KBM-7 (cell line): ENCODE measurements at places on chromosomes 3 and 15.

- DNase-seq, result no peak
Measured at GRCh38 chr3:167302678-167303077, 77.4 kb downstream of the ZBBX start.

DNA sequence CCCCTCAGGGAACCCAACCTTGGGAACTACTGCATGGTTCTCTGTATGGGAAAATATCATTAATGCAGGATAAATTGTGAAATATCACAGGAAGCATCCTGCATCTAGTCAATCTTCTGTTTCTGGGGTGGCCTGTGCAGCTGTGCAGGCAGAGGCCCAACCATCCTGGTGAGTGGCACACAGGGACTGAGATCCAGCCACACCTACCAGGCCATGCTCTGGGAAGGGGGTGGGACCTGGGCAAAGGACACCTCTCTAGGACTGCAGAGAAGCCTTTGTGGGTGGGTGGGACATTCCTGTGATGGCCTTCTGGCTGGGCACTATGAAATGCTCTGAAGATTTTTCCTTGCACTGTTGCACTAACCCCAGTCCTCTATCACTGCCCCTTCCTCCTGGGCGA lies 26.8 kb downstream of the CCRL2 start:
- DNase-seq, result no peak

- no peak for DNase-seq
Measured at GRCh38 chr3:181940703-181941102, 229.0 kb downstream of the SOX2 start.

- DNase-seq, result no peak
Measured at GRCh38 chr3:126117786-126118185, 33.9 kb upstream of the SLC41A3 start.

GRCh38 chr3:120645083-120645845 lies 36.8 kb downstream of the HGD start:
- peak; percentile 66 for DNase-seq

- peak; percentile 12 for DNase-seq
Measured at GRCh38 chr3:82080792-82081191, 319.3 kb upstream of the GBE1 start.

GRCh38 chr3:159645874-159646273 lies 342.8 kb upstream of the IL12A start:
- DNase-seq, result no peak

DNA sequence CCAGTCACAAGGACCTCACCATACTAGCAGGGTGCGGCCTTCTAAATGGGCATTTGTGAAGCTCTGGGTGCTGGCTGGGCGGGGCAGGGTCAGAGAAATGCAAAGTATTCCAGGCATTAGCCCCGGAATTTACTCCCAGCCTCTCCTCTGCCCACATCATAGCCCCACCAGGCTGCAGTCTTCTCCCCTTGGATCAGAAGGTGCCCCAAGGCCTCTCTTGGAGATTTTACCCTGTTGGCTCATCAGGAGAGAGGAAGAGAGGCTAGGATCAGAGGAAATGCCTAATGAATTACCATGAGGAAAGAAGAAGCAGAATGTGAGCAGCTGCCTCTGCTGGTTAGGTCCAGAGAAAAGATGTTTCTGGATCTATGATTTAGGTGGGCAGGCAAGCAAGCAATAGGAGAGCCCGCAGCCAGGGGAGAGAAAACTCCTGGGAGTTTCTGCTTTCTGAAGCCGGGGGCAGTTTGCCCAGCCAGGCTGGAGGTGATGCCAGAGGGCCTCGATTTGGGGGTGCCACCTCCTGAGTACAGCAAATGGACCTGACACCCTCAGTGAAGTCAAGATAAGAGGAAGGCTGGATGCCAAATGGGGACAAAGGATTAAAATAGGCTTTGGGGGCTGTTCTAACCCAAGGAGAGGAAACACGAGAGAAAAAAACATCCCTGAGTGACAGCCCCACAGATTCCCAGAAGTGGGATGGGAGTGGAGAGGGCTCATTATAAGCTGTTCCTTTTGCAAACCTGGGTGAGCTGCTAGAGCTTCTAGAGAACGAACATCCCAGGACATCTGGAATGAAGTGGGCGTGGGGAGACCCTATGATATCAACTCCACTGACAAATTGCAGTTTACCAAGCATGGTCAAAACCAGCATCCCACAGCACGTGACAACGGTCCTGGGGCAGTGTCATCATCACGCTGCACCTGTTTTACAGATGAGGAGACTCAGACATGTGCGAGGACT lies 65.4 kb downstream of the BDH1 start:
- DNase-seq, result no peak

- no peak for DNase-seq
Measured at GRCh38 chr3:54985856-54986255, 58.0 kb upstream of the LRTM1 start.

- DNase-seq, result no peak
Measured at GRCh38 chr3:129263161-129263910, 13.9 kb downstream of the COPG1 start.

- peak; percentile 14 for DNase-seq
Measured at GRCh38 chr15:47523681-47524475, 193.4 kb upstream of the SEMA6D start.

- peak; percentile 66 for DNase-seq
Measured at GRCh38 chr15:77858792-77859490, 218.6 kb downstream of the TBC1D2B start.

DNA sequence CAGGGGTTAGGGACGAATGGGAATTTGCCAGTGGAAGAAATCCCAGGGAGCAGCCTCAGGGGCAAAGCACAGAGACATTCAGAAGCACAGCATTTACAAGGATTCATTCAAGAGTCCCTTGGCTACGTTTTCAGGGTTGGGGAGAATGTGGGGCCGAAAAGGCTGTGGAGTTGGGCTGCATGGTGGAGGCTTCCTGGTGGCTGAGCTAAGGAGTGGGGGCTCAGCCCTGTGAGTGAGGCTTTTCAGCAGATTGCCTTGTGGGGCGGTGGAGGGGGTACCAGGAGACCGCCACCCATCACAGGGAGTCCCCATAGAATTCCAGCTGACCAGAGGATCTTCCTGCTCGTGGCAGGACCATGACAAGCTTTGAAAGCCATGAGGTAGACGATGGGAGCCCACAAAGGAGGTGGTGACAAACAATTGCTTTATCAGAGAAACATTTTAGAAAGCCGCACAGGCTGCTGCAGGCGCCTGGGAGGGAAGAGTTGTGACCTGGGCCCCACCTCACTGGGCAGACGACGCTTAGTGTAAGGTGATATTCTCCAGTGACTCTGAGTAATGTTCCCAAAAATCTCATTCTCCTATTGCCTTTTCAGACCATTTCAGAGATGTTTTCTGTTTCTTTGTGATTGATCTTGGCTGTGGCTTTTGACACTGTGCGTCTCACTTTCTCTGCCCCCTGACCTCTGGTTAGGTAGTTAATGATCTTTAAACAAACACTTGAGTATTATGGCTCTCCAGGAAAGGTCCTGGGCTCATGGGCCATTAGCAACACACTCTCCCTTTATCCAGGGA lies 128.0 kb downstream of the DNAJB8 start:
- DNase-seq, result no peak

DNA sequence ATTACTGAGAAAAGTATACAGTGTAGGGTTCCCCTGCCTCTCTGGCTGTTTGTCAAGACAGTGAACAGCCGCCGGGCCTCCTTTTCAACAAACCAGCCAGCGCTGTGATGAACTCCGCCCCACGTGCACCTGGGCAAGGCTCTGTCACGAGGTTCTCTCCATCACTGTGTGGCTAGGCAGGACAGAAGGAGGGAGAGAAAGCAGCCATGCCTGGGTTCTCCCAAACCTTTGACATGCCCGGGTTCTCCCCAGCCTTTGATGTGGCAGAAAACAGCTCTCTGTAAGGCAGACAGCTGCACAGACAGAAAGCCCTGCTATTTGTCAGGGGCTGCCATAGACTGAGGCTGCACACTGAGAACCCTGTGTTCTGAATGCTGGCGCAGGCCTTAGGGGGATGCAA lies 101.4 kb upstream of the TRPM1 start:
- DNase-seq, result no peak

- no peak for DNase-seq
Measured at GRCh38 chr3:165636684-165637015, 200.6 kb downstream of the BCHE start.

GRCh38 chr3:86257955-86258641 lies 732.9 kb downstream of the VGLL3 start:
- no peak for DNase-seq

GRCh38 chr3:62173939-62174515 lies 199.3 kb downstream of the FEZF2 start:
- DNase-seq, result no peak

GRCh38 chr3:114565216-114565615 lies 271.4 kb downstream of the TIGIT start:
- DNase-seq, result no peak

- no peak for DNase-seq
Measured at GRCh38 chr3:171955598-171955997, 83.8 kb upstream of the FNDC3B start.

DNA sequence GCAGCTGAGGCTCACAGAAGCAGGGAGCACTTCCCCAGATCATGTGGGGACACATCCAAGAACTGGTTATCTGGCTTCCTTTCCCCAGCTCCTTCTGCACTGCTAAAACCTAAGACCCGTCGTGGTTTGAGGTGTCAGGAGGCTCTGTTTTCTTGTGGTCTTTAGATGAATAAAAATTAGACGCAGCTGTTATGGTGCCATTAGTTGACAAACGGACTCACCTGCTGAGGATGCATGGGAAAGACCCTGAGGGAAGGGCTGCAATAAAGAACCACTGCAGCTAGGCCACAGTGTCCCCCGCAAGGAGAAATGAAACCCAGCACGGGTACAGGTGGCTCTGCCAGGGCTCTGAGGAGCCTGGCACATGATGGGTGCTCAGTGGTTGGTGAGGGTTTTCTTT lies 99.4 kb downstream of the IQSEC1 start:
- no peak for DNase-seq

DNA sequence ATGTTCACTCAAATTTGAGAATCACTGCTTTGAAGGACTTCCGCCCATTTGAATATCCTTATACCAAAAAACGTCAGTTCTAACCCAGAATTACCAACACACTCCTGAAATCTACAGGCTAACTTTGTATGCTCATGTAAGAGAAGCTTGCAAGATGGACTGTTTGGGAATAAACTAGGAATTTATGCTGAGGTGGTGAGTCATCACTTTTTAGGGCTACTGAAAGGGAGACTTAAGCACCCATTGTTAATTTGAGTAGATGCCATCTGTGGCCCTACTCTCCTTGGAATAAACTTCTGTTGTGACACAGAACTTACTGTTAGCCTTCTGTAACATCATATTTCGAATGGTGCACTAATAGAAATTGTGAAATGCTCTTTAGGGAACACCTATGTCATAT lies 74.6 kb downstream of the FGF12 start:
- DNase-seq, result no peak

DNA sequence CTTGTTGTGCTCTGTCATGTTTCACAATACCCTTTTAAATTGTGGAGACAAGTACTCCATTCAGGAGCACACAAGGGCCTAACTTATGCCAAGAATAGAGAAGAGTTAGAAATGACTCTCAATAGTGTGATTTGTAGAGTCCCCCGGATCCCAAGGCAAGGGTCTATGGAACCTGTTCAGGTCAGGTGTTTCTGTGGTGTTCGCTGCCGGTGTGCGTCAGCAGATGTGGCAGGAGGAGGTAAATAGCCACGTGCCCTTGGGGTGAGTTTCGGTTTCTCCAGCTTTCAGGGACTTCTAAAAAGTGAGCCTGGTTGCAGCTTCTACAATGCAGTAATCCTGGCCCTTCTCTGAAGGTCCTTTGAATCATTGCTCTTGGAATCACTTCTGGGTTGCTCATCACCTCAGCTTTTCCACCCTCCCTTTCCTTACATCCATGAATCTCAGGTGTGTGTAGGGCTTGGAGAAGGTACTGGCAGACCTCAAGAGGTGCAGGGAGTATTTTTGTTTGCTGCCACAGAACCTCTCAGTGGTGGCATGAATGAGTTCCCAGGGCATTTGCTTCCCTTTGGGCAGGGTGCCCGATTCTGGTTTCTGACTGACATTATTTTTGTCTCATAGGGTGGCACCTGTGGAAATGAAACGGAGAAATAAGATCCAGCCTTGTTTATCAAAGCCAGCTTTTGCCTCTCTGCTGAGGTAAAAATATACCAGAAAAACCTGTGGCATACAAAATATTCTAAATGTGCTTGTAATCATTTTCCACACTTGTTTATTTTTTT lies 7.3 kb downstream of the ST3GAL6 start:
- no peak for DNase-seq

DNA sequence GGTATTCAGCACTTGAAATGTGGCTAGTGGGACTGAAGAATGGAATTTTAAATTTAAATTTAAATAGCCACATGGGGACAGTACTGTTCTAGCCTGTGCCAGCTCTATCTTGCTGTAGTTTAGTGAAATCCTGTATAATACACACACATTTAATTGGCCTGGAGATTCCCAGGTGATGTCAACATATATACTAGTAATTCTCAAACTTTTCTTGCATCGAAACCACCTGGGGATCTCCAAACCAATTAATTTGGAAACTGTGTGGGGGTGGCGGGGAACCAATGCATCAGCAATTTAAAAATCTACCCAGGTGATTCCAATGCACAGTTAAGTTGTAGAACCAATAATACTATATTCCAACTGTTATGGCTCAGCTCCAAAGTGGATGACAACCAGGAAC lies 228.9 kb upstream of the MRPL3 start:
- no peak for DNase-seq

GRCh38 chr15:60390871-60391501 lies 6.8 kb downstream of the ANXA2 start:
- no peak for DNase-seq

DNA sequence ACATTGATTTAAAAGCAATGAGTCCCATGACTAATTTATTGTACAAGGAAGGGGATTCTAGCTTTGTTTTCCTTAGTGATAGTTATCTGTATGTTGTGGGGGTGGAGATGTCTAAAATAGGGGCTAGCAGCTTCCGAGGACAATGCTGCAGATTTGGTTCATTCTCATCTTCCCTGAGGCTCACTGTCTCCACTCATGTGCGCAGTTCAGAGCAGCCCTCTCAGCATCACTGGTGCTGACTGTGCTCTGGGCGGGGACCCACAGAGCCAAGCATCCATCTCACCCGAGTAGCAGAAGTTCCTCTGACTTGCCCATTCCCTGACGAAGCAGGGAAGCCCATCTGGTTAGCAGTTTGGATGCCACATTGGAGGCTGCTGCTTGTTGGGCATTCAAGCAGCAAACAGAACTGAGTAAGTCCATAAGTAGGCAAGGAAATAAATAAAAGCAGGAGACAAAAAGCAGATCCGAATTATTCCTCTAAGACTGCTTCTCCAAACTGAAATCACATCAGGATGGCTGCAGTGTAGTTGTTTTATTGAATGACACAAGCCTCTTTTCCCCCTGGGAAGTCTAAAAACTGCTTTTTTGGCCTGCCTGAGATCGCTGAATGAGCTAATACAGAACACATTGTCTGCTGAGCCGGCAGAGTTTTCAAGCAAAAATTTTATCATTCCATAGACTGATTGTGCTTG lies 27.5 kb downstream of the RARB start:
- DNase-seq, result no peak

- DNase-seq, result no peak
Measured at GRCh38 chr3:67376416-67376815, 278.0 kb downstream of the SUCLG2 start.

DNA sequence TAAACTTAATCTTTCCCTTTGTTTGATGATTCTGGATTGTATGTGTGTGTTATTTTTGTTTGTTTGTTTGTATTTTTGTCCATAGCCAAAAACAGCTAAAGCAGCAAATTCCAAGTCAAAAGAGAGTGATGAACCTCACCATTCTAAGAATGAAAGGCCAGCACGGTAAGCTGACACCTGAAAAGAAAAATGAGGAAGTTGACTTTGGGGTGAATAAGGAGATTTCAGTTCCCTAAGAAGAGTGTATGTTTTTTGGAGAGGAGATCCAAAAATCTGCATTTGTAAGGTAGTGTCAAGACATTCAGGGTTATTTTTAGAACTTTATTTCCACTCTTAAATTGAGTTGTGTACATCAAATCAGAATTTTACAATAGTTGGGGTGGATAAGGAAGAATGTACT lies 52.3 kb upstream of the UTS2B start:
- no peak for DNase-seq
